ENCODE measurements at places on chromosomes 11 and 22. TPM values are rescaled to one million over a fixed set of nuclear protein-coding genes. Genes with fewer than 3 reads are reported as not detected.

RIMBP3B gene
- 0.59 TPM for total RNA-seq

DNA sequence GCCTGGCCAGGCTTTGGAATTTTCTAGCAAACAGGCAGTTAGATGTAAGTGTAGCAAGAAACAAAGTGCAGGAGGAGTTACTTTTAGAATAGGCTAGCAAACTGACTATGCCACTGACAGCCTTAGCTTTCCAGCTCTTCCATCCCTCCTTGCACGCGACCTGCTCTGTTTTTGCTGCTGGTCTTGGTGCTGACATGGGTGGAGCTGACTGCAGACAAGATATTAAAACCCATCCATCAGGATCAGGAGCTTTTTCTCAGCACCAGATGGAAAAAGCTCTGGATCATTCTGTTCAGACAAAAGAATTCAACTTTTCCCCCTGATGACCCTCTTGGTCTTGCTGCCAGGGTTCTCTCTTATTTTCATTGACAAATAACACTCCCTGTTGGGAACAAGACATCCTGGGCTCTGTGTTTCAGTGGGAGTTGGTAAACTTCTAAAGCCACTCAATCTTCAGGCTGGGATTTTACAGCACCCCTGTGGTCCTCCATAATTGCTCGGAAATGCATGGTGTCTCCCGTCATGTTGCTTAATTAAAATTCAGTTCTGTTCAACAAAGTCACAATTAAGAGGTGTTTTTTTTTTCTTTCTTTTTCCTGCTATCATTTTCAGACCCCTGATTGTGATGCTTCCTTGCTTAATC is 240.0 kb upstream of the LARGE1 start:
- DNase-seq = no peak

DNA sequence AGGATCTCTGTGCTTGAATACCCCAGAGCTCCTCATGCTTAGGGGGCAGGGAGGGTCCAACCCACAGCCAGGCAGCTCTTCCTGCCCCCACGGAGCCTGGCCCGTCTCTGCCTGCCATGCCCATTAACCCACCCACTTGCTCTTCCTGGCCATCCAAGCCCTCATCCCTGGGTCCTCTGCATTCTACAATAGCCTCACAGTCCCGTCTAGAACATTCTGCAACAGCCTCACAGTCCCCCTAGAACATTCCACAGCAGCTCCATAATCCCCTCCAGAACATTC is 15.1 kb downstream of the TSPAN32 start:
- no peak for DNase-seq

CD6 gene
- not detected for total RNA-seq

BIRC3 gene
- 1.0 TPM for total RNA-seq

DNA sequence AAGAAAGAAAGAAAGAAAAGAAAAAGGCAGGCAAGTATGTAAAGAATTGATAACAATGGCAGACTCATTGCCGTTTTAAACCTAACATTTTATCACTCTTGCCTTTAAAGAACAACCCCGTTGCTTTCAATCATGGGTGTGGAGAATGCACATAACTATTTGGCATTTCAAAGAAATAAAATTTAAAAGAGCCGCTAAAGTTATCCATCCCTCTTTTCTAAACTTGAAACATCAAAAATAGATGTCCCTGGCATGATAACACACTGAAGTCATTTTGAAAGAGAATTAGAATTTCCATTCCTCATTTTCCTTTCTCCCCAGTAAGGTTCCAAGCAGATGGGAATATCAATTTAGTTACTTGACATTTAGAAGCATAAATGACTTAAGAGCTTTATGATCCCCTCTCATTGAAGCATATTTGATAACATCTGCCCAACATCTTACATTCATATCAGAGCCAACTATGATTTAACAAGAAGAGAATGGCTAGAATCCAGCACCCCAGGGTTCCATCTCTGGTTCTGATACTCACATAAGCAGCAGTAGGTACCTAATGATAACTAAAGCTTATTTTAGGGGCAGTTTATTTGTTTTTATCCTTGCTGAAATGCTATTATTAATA is 529.6 kb upstream of the LRRC4C start:
- no peak for DNase-seq

DNA sequence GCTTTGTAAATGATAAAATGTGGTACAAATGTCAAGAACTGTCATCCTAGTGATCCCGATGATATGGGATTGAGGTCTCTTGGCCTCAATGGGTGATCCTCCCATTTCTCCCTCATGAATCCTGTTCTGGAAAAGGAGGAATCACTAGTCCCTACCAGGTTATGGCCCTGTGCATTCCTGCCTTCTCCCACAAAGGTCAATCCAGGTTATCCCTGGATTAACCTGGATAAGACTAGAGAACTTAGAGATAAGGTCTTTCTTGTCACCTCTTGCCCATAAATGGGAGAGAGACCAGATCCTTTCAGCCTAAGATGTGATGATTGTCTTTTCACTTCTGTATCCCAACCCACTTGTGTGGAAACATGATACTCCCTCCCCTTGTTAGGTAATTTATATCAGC is 396.7 kb downstream of the BUD13 start:
- no peak for DNase-seq

DNA sequence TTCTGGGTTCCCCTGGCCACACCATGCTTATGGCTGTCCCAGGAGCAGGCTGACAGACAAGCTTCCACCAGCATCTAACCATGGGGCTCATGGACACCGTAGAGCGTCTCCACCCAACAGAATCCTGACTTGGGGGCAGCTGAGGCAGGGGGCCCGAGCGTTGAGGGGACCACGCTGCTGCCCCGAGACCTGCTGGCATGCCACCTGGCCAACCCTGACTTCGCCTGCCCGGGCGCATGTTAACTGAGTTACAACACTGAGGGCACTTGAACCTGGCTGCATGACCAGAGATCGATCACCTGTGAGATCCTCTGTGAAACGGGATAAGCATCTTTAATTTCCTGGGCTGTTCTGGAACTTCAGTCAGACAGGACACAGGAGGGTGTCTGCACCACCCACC is 13.7 kb downstream of the PPM1F start:
- DNase-seq = no peak

- DNase-seq = no peak
Measured at GRCh38 chr11:94602430-94603372, 35.5 kb downstream of the PIWIL4 start.

MMP10 gene
- not detected for total RNA-seq

All from osteocyte (in vitro differentiated cells).